ENCODE measurements at places on chromosomes 16 and 17.

DNA sequence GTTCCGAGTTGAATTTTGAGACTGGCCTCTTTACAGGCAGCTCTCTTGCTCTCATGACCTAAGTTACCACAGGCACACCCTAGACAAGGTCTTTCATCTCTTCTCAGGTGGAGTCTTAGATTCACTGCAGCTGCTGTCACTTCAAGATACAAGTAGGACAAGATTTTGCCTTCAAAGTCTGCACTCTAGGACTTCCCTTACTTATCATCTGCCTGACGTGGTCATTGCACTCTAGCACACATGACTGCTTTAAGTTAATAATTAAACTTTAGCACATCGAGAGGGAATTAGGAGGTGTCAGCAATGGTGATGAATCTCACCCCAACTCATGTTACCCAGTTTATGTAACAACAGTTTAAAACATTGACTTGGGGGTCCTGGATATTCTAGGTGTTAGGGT lies 25.6 kb downstream of the RNF135 start:
- DNase-seq, result no peak

DNA sequence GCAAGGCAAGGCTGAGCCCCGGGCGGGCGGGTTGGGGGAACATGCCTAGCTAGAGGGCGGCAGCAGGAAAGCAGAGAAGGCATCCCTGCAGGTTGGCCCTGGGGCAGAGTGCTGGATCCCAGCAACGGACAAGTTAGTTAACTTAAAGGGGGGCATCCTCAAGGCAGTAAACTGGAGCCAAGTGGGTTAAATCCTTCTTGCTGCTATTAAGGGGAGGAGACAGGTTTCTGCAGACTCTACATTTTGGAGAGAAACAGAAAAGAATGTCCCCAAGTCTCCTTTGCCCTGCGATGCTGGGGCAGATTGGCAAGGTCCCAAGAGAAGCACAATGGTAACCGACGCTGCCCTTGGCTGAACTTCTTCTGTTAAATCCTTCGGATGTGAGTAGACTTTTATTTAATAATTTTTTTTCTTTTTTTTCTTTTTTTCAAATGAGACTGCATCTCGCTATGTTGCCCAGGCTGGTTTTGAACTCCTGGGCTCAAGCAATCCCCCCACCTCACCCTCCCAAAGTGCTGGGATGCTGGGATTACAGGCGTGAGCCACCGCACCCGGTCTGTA lies 14.0 kb downstream of the ATP5PD start:
- no peak for DNase-seq

DNA sequence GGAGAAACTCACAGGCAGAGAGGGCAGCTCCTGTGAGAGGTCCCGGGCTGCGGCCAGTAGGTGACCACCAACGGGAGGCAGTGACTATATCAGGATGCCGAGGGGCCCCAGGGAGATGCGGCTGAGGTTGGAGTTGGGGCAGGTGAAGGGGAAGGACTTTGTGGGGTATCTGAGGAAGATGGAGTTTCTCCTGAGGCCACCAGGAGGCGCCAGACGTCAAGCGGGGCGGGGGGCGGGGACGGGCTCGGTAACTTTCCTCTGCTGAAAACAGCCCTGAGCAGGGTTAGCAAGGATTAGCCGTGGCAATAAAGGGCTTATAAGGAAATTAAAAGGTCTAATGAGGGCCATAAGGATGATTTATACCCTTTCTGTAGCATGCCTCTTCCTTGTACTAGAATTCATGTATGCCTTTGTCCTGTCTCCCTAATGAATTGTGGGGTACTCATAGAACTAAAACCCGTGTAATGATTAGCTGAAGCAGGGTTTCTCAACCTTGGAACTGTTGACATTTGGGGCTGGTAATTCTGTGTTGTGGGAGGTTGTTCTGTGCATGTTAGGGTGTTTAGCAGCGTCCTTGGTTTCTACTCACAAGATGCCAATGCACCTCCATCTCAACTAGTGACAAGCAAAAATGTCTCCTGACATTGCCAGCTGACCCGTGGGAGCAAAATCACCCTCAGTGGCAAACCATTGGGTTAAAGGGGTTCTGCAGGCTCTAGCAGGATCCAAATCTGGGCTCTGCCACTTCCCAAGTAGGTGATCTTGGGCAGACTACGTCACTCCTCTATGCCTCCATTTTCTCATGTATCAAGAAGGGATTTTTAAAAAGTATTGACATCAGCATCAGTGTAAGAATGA lies 74.8 kb upstream of the GRIN2A start:
- DNase-seq, result peak; percentile 2

- DNase-seq, result no peak
Observed at GRCh38 chr17:39487946-39488345, 26.7 kb downstream of the CDK12 start.

- no peak for DNase-seq
Observed at GRCh38 chr16:53864819-53865493, 161.0 kb downstream of the FTO start.

DNA sequence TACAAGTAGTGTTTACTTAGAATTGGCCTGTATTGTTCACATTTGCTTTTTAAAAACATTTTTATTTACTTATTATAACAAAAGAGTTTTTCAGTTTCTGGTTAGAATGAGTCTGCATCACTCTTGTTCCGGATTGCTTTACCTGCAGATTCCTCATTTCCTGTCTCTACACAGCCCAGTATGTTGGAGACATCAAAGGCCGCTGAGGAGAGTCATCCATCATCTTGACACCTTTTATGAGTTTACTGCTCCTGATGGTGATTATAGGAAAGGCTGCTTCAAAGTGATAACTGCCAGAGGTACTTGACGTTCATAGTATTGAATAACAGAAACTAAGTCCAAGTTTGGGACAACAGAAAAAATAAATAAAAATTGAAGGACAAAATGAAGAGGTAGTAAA lies 490.5 kb upstream of the CA10 start:
- no peak for DNase-seq

DNA sequence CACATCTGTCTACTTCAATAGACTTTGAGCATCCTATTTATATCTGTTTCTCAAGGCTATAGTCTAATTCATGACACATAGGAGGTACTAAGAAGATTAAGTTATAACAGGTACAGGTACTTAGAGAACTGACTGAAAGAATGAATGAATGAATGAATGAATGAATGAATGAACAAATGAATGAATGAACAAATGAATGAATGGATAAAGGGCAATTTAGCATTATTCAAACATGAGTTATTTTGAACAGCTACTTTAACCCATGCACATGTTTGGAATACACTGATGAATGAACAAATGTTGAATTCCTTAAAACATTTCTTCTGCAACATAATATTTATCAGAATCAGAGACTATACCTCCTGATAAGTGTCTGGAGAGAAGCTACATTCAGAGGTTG lies 1165.6 kb upstream of the CDH8 start:
- DNase-seq, result no peak

GRCh38 chr16:78179666-78180065 lies 80.2 kb downstream of the WWOX start:
- DNase-seq, result no peak

DNA sequence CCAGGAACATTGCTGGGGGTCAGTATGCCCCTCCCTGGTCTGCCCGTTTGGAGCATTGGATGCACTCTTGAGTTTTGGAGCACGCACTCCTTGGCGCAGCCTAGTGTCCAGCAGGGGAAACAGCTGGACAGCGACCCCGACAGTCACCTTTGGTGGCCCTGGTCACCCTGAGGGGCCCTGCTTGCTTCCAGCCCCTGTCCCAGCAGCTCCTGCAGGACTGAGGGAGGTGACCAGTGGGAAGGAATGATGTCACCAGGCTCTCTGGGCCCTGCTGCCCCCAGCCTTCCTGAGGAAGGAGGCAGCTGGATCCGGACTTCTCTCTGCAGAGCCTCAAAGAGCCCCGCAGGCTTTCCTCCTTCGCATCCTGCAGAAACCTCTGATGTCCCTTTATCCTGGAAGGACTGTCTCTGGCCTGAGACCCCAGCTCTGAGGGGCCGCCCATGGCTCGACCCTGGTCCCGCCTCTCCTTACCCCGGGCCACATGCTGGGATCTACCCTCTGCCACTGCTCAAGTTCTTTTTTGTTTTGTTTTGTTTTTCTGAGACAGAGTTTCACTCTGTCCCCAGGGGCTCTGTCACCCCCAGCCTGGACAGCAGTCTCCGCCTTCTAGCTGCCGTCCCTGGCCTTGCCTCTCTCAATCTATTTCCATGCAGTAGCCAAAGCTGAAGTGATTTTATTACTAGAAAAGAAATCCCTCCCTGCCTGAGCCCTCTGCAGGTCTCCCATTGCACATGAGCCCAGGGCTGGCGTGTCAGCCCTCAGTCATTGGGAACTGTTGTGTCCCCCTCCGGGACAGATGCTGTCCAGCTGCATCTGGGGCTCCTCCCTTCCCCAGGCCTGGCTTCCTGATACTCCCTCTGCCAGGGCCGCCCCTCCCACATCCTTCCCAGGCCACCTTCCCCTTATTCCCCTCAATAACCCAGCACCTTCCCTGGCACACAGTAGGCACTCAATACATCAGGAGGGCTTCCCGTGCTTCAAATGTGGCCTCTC lies 11.6 kb downstream of the ZSCAN10 start:
- no peak for DNase-seq

- no peak for DNase-seq
Observed at GRCh38 chr16:66220702-66221101, 145.8 kb upstream of the CDH5 start.

DNA sequence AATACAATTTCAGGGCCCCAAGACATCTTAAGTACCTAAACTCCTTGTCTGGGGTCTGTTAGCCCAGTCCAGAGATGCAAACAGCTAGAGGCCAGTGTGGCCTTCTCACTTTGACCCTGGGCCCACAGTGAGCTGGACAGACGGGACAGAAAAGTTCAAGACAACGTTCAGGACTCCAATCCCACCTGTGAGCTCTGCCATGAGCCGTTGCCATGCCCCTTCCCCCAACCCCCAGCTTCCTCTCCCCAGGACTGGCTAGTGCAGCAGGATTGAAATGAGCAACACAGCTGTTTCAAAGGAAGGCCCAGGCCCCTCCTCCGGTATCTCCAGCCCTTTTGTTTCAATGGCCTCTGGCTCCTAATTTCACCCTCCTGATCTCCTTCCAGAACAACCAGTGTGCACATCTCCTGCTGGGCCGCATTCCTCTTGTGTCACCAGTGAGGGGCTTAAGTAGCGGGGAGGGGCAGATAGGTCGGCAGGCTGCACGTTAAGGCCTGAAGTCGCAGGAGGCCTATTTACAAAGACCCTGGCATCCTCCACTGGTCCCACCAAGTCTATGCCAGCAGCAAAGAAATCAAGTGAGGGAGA lies 11.3 kb downstream of the AXIN2 start:
- DNase-seq, result no peak

DNA sequence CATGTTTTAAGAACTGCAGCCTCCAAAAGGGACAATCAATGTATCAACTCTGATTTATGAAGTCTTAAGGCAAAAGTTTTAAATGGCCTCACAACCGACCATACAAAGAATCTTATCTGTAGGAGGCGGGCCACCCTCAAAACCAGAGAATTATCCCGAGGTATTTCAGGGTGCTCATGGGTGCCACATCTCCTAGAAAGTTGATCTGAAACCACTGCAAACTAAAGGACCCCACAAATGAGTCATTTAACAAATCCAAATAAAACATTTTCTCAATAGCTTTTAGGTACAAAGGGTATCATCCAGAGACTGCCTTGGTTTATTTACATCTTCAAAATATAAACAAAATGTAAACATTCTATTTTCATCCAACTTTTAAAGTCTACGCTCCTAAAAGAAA lies 6.8 kb downstream of the ERN1 start:
- no peak for DNase-seq

- DNase-seq, result no peak
Observed at GRCh38 chr16:68444056-68444657, 4.2 kb downstream of the SMPD3 start.

- peak; percentile 55 for DNase-seq
Observed at GRCh38 chr17:56833057-56833808, 487 bp downstream of the C17orf67 start.

DNA sequence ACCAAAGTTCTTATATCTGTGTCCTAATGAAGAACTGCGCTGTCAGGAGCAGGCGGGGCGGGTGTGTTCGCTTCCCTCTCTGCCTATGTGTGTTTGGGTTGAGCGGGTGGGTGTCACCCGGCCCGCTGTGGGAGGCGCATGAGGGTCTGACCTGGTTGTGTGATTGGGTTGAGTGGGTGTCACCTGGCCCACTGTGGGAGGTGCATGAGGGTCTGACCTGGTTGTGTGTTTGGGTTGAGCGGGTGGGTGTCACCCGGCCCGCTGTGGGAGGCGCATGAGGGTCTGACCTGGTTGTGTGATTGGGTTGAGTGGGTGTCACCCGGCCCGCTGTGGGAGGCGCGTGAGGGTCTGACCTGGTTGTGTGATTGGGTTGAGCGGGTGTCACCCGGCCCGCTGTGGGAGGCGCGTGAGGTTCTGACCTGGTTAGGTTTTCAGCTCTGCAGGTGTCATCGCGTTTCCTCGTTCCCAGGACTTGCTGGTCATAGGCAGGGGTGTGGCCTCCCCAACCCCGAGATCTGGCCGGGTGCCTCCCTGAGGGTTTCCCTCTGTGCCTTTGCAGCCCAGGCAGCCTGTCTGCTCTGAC lies 69.6 kb upstream of the ZNF750 start:
- DNase-seq, result peak; percentile 73

DNA sequence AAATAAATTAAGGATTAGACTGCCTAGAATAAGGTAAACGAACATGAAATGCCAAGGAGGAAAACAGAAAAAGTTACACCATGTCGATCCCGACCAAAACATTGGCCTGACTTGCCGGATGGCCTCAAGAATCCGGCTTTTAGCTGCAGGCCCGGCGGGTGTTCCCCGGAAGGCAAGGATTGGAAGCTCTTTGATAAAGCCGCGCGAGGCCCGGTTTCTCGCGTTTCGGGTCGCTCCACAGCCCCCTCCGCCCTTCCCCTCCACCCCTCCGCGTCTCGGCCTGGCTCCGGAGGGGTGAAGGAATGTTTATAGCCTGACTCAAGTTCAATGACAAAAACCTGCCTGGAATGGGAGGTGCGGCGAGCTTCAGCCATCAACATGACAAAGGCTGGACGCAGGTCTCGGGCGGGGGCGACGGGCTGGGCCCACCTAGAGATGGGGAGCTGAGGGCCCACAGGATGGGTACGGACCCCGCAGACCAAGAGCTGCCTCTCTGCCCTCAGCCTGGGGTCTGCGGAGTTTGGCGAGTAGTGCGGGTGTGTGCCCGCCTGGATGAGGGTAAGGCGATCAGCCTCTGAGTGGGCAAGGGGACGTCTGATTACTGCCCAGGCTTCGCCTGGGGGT lies 2.6 kb downstream of the PRAC1 start:
- no peak for DNase-seq

GRCh38 chr16:85908444-85908843 lies 9.5 kb downstream of the IRF8 start:
- no peak for DNase-seq
